Effector memory CD4-positive, alpha-beta T cell (primary cell): ENCODE measurements at places on chromosomes 13 and 19.

- no peaks in the 10 kb centered on the region for H3K27me3 ChIP-seq
- no peak overlapping the region for H3K4me3 ChIP-seq
- no peak for DNase-seq
- H3K4me1 ChIP-seq: no peaks in the 10 kb centered on the region
Observed at GRCh38 chr13:79989217-79989661, 351.7 kb downstream of the SPRY2 start.

- H3K27me3 ChIP-seq: no peaks in the 10 kb centered on the region
- H3K36me3 ChIP-seq: no peaks in the 10 kb centered on the region
- H3K4me3 ChIP-seq: no peak overlapping the region
- DNase-seq: no peak
Observed at GRCh38 chr13:69565334-69565733, 542.3 kb upstream of the ATXN8OS start.

GRCh38 chr19:48558018-48558684 is 6.2 kb downstream of the SULT2B1 start:
- H3K4me1 ChIP-seq: no peaks in the 10 kb centered on the region
- no peak overlapping the region for H3K4me3 ChIP-seq
- no peaks in the 10 kb centered on the region for H3K27me3 ChIP-seq

DNA sequence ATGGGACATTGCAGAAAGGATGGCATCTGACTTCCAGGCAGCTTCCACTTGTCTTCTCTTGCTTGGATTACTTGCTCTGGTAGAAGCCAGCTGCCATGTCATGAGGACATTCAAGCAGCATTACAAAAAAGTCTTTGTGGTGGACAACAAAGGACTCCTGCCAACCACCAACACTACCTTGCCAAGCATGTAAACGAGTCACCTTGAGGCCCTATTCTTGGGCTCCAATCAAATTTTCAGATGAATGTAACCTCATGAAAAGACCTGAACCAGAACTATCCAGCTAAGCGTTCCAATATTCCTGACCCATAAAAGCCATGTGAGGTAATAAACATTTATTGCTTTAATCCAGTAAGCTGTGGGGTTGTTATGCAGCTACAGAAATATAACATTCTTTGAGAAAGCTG is 12.5 kb downstream of the PROSER1 start:
- peaks cover 57% of the 10 kb centered on the region for H3K36me3 ChIP-seq
- H3K27ac ChIP-seq: no peak overlapping the region
- no peak for DNase-seq
- no peaks in the 10 kb centered on the region for H3K27me3 ChIP-seq

DNA sequence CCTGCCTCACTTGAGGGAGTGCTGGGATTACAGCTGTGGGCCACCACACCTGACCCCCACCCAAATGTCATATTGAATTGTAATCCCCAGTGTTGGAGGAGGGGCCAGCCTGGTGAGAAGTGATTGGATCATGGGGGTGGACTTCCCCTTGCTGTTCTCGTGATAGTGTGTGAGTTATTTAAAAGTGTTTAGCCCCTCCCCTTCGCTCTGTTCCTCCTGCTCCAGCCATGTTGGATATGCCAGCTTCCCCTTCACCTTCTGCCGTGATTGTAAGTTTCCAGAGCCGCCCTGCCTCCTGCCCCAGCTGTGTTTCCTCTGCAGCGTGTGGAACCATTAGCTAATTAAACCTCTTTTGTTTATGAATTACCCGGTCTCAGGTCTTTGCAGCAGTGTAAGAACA is 13.7 kb downstream of the CHAMP1 start:
- no peak overlapping the region for H3K4me3 ChIP-seq
- no peak for DNase-seq
- H3K36me3 ChIP-seq: peaks cover 21% of the 10 kb centered on the region
- H3K27ac ChIP-seq: no peak overlapping the region

DNA sequence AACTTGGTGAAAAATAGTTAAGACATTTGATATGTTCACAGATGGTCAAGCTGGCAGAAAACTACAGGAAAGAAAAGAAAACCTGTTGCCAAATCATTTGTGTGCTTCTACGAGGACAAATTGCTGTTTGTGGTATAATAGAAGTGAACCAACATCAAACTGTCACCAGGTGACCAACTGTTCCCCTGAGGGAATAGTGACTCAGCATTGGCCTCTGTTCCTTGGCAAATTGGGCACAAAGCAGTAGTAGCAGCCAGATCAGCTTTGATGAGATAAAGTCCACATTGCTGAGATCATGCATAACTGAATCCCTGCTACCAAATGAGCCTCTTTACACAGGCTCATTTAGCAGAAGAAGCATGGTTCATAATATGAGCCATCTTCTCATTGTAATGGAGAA is 103.5 kb downstream of the POSTN start:
- no peaks in the 10 kb centered on the region for H3K36me3 ChIP-seq
- no peak overlapping the region for H3K27ac ChIP-seq
- H3K4me1 ChIP-seq: no peaks in the 10 kb centered on the region

DNA sequence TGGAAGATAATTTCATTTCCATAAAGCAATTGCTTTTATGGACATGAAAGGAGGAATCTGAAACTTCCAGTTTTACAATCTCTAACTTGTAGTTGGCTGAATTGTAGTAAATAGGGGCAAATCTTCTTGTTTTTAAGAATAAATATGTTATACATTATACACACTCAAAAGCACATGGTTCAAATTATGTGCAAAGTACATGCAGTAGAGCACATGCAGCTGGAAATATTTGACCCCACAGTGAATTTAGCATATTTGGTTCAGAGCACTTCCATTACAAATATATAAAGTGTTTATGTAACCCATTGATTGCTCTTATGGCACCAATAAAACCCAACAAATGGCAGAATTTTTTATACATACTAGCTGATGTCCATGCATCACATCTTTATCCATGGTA is 180.5 kb downstream of the IRS2 start:
- H3K4me1 ChIP-seq: no peaks in the 10 kb centered on the region
- no peak for DNase-seq
- H3K27me3 ChIP-seq: no peaks in the 10 kb centered on the region
- no peak overlapping the region for H3K27ac ChIP-seq
- H3K36me3 ChIP-seq: no peaks in the 10 kb centered on the region
- H3K4me3 ChIP-seq: no peak overlapping the region

DNA sequence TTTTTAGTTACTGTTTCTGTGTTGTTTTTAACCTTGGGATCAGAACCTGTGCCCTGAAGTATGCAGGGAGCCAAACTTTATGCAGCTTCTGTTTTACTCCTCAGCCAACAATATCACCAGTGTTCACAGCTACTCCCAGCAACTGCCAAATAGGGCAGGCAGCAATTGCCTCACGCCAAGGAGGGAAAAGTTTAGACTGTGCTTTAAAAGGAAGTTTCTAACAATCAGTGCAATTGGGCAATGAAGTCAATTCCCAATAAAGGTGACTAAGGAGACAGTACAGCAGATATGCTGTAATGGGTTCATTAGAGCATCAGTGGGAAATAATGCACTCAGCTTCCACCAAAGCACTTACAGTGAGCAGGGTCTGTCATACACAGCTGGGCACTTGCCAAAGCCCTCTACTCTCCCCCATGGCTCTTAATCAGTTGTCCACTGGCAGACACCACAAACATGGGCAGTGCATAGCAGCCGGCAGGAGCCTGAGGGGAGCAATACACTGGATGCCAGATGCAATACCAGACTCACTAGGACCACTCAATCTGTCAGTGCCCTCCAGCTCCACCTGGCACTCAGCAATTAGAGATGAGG is 19.3 kb downstream of the ENOX1 start:
- H3K4me3 ChIP-seq: no peak overlapping the region
- H3K4me1 ChIP-seq: no peaks in the 10 kb centered on the region
- no peak overlapping the region for H3K27ac ChIP-seq
- H3K27me3 ChIP-seq: no peaks in the 10 kb centered on the region

DNA sequence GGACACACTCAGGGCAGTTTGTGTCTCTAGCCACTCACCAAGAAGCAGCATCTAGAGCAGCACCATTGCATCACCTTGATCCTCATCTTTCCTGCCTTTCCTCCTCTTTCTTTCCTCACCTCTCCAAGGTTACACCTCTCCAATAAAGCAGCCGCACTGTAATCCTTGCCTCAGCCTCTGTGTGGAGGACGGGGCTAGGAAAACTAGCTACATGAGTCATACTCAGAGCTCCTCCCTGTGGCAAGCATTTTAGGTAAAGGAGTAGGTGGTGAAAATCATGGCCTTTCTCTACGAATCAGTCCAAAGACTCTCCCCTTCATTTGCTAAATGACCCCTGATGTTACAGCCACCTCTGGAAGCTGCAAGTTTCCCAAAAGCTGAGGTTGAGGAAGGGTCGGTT is 108.9 kb downstream of the DNAJC15 start:
- H3K4me1 ChIP-seq: peaks cover 5% of the 10 kb centered on the region
- H3K27ac ChIP-seq: no peak overlapping the region
- no peaks in the 10 kb centered on the region for H3K27me3 ChIP-seq
- H3K4me3 ChIP-seq: no peak overlapping the region

GRCh38 chr19:47109177-47109540 is 4.4 kb downstream of the ZC3H4 start:
- no peaks in the 10 kb centered on the region for H3K27me3 ChIP-seq
- H3K4me3 ChIP-seq: peak overlapping the region; percentile 90
- peaks cover 34% of the 10 kb centered on the region for H3K4me1 ChIP-seq
- peak overlapping the region; percentile 99 for H3K27ac ChIP-seq
- H3K36me3 ChIP-seq: no peaks in the 10 kb centered on the region

DNA sequence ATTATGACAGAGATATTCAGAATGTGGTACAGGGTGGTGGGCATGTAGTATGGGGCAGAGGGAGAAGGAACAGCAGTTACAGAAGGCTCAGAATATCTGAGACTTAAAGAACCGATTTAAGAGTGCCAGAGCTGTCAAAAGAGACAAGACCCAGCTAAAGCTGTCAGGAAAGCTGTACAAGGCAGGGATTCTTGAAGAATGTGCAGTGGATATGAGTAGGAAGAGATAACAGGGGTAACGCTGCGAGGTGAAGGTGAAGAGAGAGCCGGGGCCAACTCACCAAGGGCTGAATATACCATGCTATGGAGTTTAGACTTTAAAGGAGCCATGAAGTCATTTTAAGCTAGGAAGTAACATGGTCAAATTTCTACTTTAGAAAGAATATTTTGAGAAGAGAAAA is 381.0 kb downstream of the DIAPH3 start:
- H3K4me1 ChIP-seq: no peaks in the 10 kb centered on the region
- no peak overlapping the region for H3K4me3 ChIP-seq
- H3K27me3 ChIP-seq: no peaks in the 10 kb centered on the region
- no peak overlapping the region for H3K27ac ChIP-seq
- no peaks in the 10 kb centered on the region for H3K36me3 ChIP-seq

GRCh38 chr19:13212759-13213330 is 62.6 kb downstream of the IER2 start:
- peak; percentile 42 for DNase-seq
- no peaks in the 10 kb centered on the region for H3K4me1 ChIP-seq
- H3K27ac ChIP-seq: no peak overlapping the region
- no peaks in the 10 kb centered on the region for H3K27me3 ChIP-seq
- no peaks in the 10 kb centered on the region for H3K36me3 ChIP-seq
- no peak overlapping the region for H3K4me3 ChIP-seq

GRCh38 chr13:31923134-31923763 is 108.3 kb upstream of the FRY start:
- DNase-seq: no peak
- no peak overlapping the region for H3K4me3 ChIP-seq
- H3K4me1 ChIP-seq: peaks cover 16% of the 10 kb centered on the region
- H3K27ac ChIP-seq: no peak overlapping the region
- no peaks in the 10 kb centered on the region for H3K36me3 ChIP-seq
- H3K27me3 ChIP-seq: no peaks in the 10 kb centered on the region

GRCh38 chr13:23799945-23800344 is 89.3 kb downstream of the MIPEP start:
- H3K27me3 ChIP-seq: no peaks in the 10 kb centered on the region
- H3K4me3 ChIP-seq: no peak overlapping the region

DNA sequence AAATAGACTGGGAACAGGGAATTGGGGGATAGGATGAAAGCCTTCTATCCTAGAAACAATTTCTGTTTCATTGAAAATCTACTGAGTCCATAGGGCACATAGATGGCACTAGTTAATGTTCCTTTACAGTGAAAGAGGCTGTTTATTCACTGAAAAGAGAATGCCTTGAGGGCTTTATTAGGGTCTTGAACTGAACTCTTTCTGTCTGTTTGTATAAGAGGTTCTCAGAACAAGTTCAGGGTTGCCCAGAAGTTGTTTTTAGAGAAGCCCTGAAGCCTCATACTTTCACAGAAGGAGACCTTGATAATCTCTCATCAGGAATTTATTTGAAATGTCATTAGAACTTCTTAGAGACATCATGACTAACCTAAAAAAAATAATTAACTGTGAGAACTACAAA is 43.9 kb downstream of the ENOX1 start:
- H3K4me1 ChIP-seq: no peaks in the 10 kb centered on the region
- no peak overlapping the region for H3K27ac ChIP-seq
- no peaks in the 10 kb centered on the region for H3K36me3 ChIP-seq
